GM23338 (cell line): ENCODE measurements at places on chromosomes 1 and 21. TPM values are rescaled to one million over a fixed set of nuclear protein-coding genes. Genes with fewer than 3 reads are reported as not detected.

DNA sequence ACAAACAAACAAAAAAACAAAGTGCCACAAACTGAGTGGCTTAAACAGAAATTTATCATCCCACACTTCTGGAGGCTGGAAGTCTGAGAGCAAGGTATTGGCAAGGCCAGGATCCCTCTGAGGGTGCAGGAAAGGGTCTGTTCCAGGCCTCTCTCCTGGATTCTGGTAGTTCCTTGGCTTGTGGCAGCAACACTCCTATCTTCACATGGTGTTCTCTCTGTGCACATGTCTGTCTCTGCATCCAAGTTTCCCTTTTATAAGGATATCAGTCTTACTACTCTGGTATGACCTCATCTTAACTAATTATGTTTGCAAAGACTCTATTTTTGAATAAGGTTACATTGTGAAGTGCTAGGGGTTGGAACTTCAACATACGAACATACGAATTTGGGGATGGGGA lies 5.3 kb upstream of the VASH2 start:
- no peak for DNase-seq

GRCh38 chr1:26861889-26862378 lies 1.0 kb upstream of the SFN start:
- no peak for DNase-seq

DNA sequence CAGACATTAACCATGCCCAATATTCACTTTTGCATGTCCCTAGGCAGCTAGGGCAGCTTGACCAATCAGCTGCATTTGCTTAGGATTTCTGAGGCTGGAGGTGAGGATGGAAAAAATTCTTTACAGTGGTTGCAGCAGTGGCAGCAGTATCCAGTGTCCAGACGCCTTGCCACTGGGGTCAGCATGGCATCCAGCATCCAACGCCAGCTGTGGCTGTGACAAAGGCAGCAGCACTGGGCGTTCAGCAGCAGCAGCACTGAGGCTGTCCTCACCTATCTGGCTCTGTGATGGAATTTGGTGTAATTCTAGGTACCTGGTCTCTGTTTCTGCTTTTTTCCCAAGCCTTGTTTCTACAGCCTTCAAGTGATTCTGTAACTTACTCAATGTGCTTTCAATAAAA lies 15.5 kb downstream of the RHBDL2 start:
- no peak for DNase-seq

GRCh38 chr1:2215909-2216766 lies 12.0 kb upstream of the SKI start:
- DNase-seq, result no peak

Gene KAZN
- 9.9 and 11.2 TPM in 2 replicates for polyA plus RNA-seq
